ENCODE measurements at places on chromosomes 6 and 20. TPM values are rescaled to one million over a fixed set of nuclear protein-coding genes. Genes with fewer than 3 reads are reported as not detected.

Gene PAK5
- not detected for total RNA-seq

Gene ADGRF5
- total RNA-seq, result 0.30 TPM

Gene CSE1L
- total RNA-seq, result 537 TPM

Gene PDE10A
- total RNA-seq, result 12.8 TPM

Gene PDYN
- not detected for total RNA-seq

Gene PKIB
- 10.0 TPM for total RNA-seq

Gene TNF
- not detected for total RNA-seq

Gene ZDHHC14
- 5.9 TPM for total RNA-seq

DNA sequence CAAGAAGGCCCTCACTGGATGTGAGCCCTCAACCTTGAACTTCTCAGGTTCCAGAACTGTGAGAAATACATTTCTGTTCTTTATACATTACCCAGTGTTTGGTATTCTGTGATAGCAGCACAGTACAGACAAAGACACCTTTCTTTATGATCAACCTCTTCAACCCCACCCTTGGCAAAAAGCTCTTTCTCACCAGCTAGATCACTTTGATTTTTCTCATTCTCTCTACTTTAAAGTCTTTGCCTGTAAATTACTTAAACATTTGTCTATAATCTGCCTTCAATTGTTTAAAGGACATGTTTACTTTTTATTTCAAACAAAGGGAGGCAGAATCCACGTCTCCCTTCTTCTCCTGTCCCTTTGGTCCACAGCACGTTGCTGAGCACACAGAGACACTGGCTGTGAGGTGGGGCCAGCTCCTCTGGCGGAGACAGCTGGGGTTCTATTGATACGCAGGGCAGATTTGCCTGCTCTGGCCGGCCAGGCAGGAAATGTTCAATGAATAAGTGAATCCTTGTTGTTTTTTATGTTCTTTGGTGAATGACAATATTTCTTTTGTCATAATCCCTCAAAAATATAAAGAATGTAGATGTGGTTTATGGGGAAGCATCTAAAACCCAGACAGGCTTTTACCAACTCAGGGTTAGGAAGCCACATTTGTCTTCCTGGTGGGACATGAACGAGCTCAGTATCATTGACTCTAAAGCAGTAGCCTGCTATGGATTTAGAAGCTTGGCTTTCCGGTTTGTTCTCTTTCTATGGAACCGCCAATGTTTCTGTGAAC is 52.9 kb downstream of the NEDD9 start:
- H3K36me3 ChIP-seq, result no peaks in the 10 kb centered on the region
- no peaks in the 10 kb centered on the region for H3K27me3 ChIP-seq
- no peak overlapping the region for H3K4me3 ChIP-seq
- H3K4me1 ChIP-seq, result no peaks in the 10 kb centered on the region
- DNase-seq, result peak; percentile 42

DNA sequence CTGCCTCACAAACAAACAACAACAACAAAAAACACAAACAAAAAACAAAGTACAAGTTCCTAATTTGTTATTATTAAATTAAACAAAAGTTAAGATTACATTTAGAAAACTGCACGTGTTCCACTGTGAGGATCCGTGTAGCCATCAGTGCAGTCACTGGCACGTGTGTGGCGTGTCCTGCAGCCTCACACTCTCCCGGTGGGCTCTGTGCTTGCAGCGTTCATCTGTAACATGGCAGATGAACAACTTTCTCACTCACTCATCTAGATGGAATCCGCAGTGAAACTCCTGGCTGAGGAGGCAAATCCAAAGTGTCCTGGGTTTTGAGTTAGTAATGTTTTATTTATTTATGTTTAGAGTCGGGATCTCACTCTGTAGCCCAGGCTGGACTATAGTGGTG is 12.9 kb upstream of the ADRM1 start:
- H3K4me1 ChIP-seq, result no peaks in the 10 kb centered on the region
- H3K4me3 ChIP-seq, result no peak overlapping the region
- DNase-seq, result no peak
- peaks cover 11% of the 10 kb centered on the region for H3K36me3 ChIP-seq

DNA sequence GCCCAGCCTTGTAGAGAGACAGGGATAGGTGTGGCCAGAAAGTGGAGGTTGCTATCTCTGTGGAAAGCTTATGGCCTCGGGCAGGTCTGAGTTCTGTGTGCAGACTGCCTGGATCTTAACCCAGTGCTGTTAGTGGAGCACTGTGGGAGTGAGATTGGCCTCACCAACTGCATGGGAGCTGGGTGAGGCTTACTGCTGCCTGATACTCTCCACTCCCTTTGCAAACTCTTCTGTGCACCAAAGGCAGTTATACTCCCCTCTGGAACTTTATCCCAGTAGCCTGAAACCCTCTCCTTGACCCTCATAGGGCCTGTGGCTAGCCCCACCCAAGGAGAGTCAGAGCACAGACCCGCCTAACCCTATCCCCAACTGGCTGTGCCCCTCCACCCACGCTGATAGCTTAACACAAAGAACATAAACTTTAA is 41.4 kb upstream of the PKIB start:
- H3K36me3 ChIP-seq, result no peaks in the 10 kb centered on the region
- no peak overlapping the region for H3K4me3 ChIP-seq
- no peak for DNase-seq

GRCh38 chr6:17998442-17998841 is 11.0 kb upstream of the KIF13A start:
- no peak overlapping the region for H3K27ac ChIP-seq
- H3K27me3 ChIP-seq, result no peaks in the 10 kb centered on the region
- H3K4me3 ChIP-seq, result no peak overlapping the region
- no peaks in the 10 kb centered on the region for H3K4me1 ChIP-seq

- no peaks in the 10 kb centered on the region for H3K4me1 ChIP-seq
- H3K27me3 ChIP-seq, result peaks cover 13% of the 10 kb centered on the region
- DNase-seq, result no peak
- no peaks in the 10 kb centered on the region for H3K36me3 ChIP-seq
- no peak overlapping the region for H3K27ac ChIP-seq
These were observed 25.5 kb downstream of the KCNK15 start for GRCh38 chr20:44771172-44771535.

All from SJCRH30 (cell line).